ENCODE measurements at places on chromosomes 7 and 10. TPM values are rescaled to one million over a fixed set of nuclear protein-coding genes. Genes with fewer than 3 reads are reported as not detected.

GRCh38 chr7:26202019-26202990, 760 bp downstream of the CBX3 start:
- DNase-seq, result no peak
- H3K4me3 ChIP-seq, result peak overlapping the region; percentile 88
- no peaks in the 10 kb centered on the region for H3K36me3 ChIP-seq
- H3K4me1 ChIP-seq, result peaks cover 5% of the 10 kb centered on the region
- H3K27me3 ChIP-seq, result no peaks in the 10 kb centered on the region
- H3K27ac ChIP-seq, result peak overlapping the region; percentile 100

DNA sequence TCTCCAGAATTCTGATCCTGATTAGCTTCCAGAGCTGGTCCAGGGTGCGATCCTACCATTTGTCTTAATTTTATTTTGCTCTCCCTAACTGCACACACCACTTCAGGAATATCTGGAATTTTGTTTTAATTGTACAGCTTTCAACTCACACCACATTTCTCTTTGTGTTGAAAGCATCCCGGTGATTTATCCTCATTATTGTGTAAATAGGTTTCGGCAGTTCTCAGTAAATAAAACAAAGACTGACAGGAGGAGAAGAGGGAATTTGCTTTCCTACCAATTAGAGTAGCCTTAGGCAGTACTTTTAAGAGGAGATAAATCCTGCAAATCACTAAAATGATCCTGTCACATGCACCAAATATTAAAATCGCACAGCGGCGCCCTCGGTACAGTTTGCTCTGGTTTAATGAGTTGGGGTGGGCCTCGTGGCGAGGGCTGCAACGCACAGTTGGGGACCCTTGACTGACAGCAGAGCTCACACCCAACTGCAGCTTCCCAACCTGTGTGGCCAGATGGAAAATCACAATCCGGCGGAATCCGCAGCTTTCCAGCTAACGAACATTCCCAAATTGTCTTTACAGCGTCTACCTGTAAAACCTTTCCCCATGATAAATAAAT, 62.6 kb downstream of the EBF3 start:
- H3K36me3 ChIP-seq, result no peaks in the 10 kb centered on the region
- no peaks in the 10 kb centered on the region for H3K27me3 ChIP-seq
- H3K4me3 ChIP-seq, result no peak overlapping the region
- no peaks in the 10 kb centered on the region for H3K4me1 ChIP-seq

- no peaks in the 10 kb centered on the region for H3K36me3 ChIP-seq
- H3K4me3 ChIP-seq, result no peak overlapping the region
- no peak overlapping the region for H3K27ac ChIP-seq
- no peak for DNase-seq
- no peaks in the 10 kb centered on the region for H3K4me1 ChIP-seq
These were observed 77.5 kb upstream of the CXCL12 start for GRCh38 chr10:44462338-44462914.

- no peaks in the 10 kb centered on the region for H3K4me1 ChIP-seq
- no peak overlapping the region for H3K4me3 ChIP-seq
- no peak overlapping the region for H3K27ac ChIP-seq
- H3K27me3 ChIP-seq, result no peaks in the 10 kb centered on the region
- DNase-seq, result no peak
These were observed 12.6 kb downstream of the NT5C2 start for GRCh38 chr10:103180491-103180890.

DNA sequence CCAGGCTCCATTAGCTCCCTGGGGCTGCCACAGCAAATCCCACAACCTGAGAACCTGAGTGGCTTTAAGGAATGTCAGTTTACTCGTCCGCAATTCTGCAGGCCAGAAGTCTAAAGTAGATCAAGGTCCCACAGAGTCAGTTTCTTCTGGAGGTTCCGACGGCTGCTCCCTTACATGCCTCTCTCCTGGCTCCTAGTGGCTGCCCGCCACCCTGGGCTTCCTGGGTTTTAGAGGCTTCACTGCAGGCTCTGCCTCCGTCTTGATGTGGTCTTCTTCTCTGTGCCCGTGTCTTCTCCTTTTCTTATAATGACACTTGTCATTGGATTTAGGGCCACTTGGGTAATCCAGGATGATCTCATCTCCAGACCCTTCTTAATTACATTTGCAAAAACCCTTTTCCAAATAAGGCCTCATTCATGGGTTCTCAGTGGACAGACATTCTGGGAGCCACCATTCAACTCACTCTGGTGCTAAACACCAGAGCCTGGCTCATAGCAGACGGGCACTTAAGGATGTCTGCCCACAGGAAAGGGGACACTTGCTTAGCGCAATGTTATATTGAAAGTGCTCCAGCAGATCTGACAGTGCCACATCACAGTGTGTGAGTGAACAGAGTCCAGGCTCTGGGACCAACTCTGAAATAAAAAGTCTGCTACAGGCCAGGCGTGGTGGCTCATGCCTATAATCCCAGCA, 77.6 kb downstream of the VWC2 start:
- H3K36me3 ChIP-seq, result no peaks in the 10 kb centered on the region
- DNase-seq, result no peak
- no peaks in the 10 kb centered on the region for H3K4me1 ChIP-seq
- no peak overlapping the region for H3K27ac ChIP-seq
- no peaks in the 10 kb centered on the region for H3K27me3 ChIP-seq

- H3K4me3 ChIP-seq, result no peak overlapping the region
- H3K27me3 ChIP-seq, result no peaks in the 10 kb centered on the region
- no peak overlapping the region for H3K27ac ChIP-seq
- no peak for DNase-seq
- no peaks in the 10 kb centered on the region for H3K36me3 ChIP-seq
- no peaks in the 10 kb centered on the region for H3K4me1 ChIP-seq
These were observed 31.5 kb upstream of the OR9A4 start for GRCh38 chr7:141884539-141885225.

DNA sequence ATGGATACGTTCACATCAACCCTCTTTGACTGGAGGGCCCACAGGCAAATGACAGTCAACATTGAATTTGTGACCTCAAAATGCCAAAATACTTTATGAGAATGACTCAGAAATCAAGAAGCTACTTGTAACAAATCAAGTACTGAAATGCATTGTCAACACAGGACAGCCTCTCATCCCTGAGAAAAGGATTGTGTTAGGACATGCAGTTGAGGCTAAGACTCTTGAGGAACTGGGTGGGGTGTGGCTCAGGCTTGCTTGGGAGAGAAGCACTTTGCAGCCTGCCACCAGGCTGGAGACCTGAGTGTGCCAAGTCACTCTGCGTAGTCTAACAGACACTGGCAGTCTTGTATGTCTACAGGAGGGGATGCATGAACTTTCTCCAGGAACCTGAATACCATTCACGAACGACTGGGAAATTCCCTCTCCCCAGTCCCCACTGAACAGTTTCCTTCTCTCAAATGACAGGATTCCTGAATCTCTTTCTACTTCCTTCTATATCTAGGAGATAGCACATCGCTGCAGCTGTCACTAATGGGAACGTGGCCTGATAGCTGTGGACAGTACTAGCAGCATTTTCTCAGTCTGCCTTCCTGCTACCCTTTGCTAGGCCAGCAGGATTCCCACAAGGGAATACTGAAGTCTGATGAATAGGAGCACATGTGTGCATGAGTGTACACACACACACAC, 3.3 kb upstream of the SMO start:
- H3K36me3 ChIP-seq, result no peaks in the 10 kb centered on the region
- H3K4me1 ChIP-seq, result no peaks in the 10 kb centered on the region
- H3K27ac ChIP-seq, result no peak overlapping the region
- no peak for DNase-seq
- H3K27me3 ChIP-seq, result no peaks in the 10 kb centered on the region

DNA sequence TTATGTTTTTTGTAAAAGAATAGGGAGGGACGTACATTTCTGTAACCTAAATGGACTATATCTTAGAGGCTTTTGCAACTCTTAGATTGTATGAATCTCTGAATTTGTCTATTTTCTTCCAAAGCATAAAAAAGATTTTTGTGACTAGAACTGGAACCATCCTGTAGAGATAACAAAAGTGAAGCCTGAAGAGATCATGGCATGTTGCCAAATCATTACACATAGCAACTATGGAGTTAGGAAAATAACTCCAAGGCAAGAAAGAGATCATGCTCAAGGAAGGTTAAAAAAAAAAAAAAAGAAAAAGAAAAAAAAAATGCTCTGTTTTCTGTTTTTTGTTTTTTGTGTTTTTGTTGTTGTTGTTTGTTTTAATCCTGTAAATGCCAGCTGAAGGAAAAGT, 567.7 kb upstream of the ZWINT start:
- H3K36me3 ChIP-seq, result no peaks in the 10 kb centered on the region
- no peak for DNase-seq
- H3K27me3 ChIP-seq, result no peaks in the 10 kb centered on the region
- no peaks in the 10 kb centered on the region for H3K4me1 ChIP-seq
- no peak overlapping the region for H3K4me3 ChIP-seq

DNA sequence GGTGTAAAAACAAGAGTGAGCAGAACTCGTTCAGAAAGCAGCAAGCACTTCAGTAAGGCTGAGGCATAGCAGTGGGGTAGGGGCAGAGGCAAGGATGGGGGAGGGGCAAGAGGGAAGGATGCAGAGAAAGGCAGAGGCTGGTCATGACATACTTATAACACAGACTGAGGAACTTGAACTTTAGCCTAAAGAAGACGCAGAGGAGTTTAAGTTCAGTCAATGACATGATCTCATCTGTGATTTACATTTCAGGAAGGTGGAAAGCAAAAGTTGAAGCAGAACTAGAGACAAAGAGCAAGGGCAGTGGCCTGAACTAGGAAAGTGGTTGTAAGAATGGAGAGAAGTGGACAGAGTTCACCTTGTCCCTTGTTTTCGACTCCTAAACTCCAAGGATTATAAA, 15.8 kb downstream of the MACC1 start:
- H3K27ac ChIP-seq, result no peak overlapping the region
- H3K27me3 ChIP-seq, result no peaks in the 10 kb centered on the region
- H3K36me3 ChIP-seq, result no peaks in the 10 kb centered on the region
- H3K4me3 ChIP-seq, result no peak overlapping the region
- no peak for DNase-seq

DNA sequence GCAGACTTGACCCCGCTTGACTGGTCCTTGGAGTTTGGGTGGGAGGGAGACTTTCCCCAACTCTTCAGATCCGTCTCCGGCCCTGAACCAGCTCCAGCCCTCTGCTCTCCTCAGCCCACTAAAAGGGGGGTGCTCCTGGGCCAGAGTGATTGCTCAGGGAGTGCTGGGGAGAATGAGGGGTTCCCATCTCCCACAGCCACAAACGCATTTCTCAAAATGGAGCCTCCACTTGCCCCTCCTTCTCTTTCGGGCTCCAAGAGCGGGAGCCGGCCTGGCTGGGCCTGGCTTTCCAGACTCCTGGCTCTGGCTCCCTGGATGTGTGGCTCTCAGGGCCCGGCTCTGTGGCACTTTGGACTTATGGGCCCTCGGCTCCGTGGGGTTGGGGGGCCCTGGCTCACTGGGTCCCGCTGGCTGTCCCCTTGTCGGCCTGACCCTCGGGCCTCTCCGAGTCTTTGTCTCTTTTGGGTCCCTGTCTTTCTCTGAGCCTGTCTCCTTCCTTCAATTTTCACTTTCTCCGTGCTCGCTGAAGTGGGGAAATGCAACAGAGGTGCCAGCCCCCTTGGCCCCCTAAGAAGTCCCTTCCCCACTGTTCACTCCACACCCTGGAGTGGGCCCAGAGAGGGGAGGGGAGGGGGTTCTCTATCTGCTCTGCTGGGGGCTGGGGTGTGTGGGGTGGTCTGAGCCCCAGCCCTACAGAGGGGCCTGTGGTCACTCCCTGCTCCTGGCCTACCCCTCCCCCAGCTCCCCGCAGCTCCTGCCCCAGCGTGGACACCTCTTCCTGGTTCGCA, 713 bp downstream of the LZTS2 start:
- peak overlapping the region; percentile 88 for H3K4me3 ChIP-seq
- peak; percentile 40 for DNase-seq
- H3K36me3 ChIP-seq, result no peaks in the 10 kb centered on the region
- peak overlapping the region; percentile 100 for H3K27ac ChIP-seq
- no peaks in the 10 kb centered on the region for H3K27me3 ChIP-seq
- no peaks in the 10 kb centered on the region for H3K4me1 ChIP-seq

- H3K4me3 ChIP-seq, result no peak overlapping the region
These were observed 182.6 kb downstream of the ADAM12 start for GRCh38 chr10:126205486-126206205.

GRCh38 chr7:29314148-29314547, 119.6 kb downstream of the CHN2 start:
- no peaks in the 10 kb centered on the region for H3K4me1 ChIP-seq
- no peak overlapping the region for H3K27ac ChIP-seq
- no peaks in the 10 kb centered on the region for H3K36me3 ChIP-seq
- H3K4me3 ChIP-seq, result no peak overlapping the region
- H3K27me3 ChIP-seq, result no peaks in the 10 kb centered on the region

DNA sequence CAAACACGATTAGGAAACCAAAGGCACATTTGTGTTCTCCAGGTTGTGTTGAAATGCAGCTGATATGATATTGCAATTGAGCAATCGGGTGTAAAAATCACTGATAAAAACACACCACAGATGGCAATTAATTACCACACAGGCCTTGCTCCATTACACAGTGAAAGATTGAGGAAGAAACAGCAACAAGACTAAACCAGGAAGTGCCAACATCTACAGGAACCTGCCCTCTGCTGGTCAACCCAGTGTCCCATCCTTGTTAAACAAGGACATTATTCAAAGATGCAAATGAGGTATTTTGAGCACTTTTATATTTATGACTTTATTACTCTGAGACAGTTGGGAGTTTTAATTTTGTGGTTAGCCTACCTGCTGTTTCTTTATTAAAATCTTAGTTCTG, 765.6 kb upstream of the GHITM start:
- H3K4me1 ChIP-seq, result no peaks in the 10 kb centered on the region
- no peaks in the 10 kb centered on the region for H3K36me3 ChIP-seq
- no peaks in the 10 kb centered on the region for H3K27me3 ChIP-seq
- no peak for DNase-seq
- no peak overlapping the region for H3K4me3 ChIP-seq

GRCh38 chr10:13346283-13347042, 1.6 kb downstream of the SEPHS1 start:
- H3K4me1 ChIP-seq, result peaks cover 4% of the 10 kb centered on the region
- peak; percentile 73 for DNase-seq
- H3K4me3 ChIP-seq, result peak overlapping the region; percentile 48
- H3K27ac ChIP-seq, result peak overlapping the region; percentile 98

GRCh38 chr10:114301951-114302710, 63.1 kb downstream of the VWA2 start:
- H3K27ac ChIP-seq, result peak overlapping the region; percentile 67
- peaks cover 7% of the 10 kb centered on the region for H3K4me1 ChIP-seq
- no peak for DNase-seq
- no peaks in the 10 kb centered on the region for H3K27me3 ChIP-seq
- no peaks in the 10 kb centered on the region for H3K36me3 ChIP-seq

The NODAL gene
- total RNA-seq, result not detected

The TIMM23B gene
- 0.29 TPM for total RNA-seq

The CLDN3 gene
- total RNA-seq, result 0.51 TPM

The CDHR1 gene
- total RNA-seq, result 1.0 TPM

The CFAP43 gene
- 4.4 TPM for total RNA-seq

The C10orf105 gene
- total RNA-seq, result not detected

All from uterus (tissue), 4 donors.